ENCODE measurements at places on chromosomes 3 and 15.

DNA sequence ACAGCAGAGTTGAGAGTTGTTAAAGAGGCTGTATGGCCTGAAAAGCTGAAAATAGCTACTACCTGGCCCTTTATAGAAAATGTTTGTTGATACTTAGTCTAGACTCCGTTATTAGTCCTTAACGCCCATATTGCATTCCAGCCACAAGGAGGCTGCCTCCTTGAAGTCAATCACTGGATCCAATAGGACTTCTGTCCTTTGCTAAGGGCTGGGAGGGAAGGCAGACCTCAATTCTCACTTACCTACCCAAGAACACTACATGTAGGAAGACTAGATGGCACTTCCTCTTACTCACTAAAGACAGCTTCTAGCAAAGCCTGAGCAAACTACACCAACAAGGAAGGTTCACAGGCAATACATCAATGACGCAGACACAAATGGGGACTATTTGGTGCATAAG is 139.5 kb upstream of the HACD2 start:
- DNase-seq, result no peak

DNA sequence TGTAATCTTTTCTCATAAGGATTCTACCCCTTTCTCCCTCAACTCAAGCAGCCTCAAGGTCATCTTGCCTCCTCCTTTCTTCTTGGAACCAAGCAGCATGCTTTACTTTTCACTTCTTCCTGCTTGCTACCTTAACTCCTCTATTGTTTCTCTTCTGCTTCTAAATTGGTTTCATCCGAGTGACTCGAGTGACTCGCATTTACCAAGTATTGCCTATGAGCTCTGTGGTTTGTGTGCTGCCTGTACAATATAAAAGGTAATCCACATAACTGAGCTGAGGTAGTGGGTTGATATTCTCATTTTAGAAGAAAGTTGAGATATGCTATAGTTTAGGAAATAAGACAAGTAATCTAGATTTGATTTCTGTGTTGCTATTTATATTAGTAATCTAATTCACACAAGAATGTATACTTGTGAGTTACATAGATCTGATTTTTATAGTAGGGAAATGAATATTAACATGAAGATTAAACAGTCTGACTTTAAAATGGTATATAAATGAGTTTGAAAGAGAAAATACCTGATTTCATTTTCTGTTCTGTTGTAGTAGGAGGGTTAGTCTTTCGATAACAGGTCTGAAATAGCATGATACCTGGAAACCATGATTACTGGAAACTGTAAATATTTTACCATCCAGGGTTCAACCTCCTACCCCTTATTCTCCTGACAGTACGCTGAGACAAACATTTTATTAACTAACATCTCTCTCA is 5.5 kb downstream of the HHLA2 start:
- no peak for DNase-seq

DNA sequence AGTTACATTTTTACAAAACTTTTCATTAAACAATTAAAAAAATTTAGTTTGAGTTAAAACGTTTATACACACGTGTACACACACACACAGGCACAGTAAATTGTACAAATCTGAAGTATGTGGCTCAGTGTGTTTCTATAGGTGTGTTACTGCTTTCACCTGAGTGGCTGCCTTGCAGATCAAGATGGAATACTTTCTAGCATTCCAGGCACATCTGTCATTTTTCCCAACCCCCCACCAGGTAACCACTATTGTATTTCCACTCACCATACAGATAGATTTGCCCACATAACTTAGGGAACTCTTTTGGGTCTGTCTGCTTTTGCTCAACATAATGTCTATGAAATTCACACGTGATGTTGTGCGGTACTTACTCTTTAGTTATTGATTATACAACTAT is 141.1 kb downstream of the PTPRG start:
- no peak for DNase-seq

DNA sequence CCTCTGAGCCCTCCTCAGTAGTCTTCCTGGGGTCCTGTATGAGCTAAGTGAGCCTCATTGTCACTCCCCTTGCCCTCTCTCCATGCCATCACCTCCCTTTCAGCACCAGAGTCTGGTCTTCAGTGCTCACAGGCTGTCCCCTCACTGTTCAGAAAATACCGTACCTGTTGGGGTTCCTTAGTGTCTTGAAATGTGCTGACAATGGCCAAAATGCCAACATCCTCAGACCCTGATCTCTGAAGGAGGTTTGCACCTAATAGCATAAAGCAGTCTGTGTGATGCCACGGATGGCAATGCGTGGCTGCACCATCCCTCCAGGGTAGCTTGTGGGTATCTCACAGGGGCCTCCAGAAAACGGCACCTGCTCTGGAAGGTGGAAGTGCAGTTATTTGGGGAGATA is 301.0 kb upstream of the TLE3 start:
- no peak for DNase-seq

GRCh38 chr3:126456211-126456610 is 19.5 kb downstream of the ZXDC start:
- DNase-seq, result no peak

- DNase-seq, result no peak
These were observed 8.6 kb downstream of the FBXL22 start for GRCh38 chr15:63605816-63606215.

- no peak for DNase-seq
These were observed 25.0 kb downstream of the CGGBP1 start for GRCh38 chr3:88033808-88034207.

DNA sequence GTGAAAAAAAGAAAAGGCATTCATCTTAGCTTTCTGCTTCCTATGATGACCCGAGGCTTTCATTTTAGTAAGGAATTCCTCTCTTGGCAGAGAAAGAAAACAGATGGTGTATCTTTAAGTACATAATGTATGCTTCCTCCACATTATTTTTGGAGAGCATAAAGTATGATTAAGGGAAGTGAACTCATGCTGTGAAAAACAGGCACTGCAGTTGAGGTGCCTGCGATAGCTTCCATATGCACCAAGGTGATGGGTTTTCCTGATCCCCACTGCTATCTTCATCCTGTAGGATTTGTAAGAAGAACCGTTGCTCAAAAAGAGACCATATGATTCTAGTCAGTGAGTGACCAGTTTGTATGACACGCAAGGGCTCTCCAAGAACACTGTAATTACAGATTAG is 411.5 kb upstream of the MCTP2 start:
- DNase-seq, result no peak

DNA sequence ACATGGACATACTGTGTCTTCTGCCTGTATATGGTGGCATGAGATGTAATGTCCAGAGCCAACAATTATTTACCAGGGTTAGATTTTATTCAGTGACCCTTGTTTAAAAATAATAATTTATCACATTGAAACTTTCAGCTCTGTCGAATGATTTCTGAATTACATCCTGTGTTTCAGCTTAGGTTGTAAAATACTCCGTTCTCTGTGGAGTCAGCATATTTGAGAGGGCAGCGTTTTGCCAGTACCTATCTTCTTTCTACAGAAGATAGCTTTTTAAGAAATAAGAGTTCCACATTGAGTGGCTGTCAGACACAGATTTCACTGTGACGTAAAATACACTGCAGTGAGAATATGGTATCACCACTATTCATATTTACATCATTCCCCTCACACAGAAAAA is 85.3 kb downstream of the SLC49A4 start:
- no peak for DNase-seq

GRCh38 chr3:63864008-63864964 is 619 bp downstream of the ATXN7 start:
- no peak for DNase-seq

Data from HAP-1 (cell line).